Suprapubic skin (tissue), 4 donors: ENCODE measurements at places on chromosomes 16 and 17. TPM values are rescaled to one million over a fixed set of nuclear protein-coding genes. Genes with fewer than 3 reads are reported as not detected.

GRCh38 chr16:3458852-3459361, 15.4 kb downstream of the NAA60 start:
- no peak for DNase-seq

- DNase-seq, result no peak
Measured at GRCh38 chr17:31559584-31560501, 168.4 kb downstream of the RAB11FIP4 start.

DNA sequence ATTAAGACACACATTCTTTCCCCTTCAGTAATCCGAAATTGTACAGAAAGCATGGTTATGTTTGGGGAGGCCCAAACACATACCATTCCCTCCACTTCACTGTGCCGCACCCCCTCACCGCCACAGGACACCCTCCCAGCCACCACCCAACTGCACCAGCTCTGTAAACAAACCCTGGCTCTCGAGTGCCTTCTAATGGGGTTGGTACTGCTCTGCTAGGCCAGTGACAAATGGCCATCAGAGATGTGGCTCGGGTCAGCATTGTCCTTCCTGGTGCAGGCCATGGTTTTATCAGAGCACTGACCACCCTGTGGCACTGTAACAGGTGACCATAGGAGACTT, 24.0 kb upstream of the SREBF1 start:
- DNase-seq, result no peak

DNA sequence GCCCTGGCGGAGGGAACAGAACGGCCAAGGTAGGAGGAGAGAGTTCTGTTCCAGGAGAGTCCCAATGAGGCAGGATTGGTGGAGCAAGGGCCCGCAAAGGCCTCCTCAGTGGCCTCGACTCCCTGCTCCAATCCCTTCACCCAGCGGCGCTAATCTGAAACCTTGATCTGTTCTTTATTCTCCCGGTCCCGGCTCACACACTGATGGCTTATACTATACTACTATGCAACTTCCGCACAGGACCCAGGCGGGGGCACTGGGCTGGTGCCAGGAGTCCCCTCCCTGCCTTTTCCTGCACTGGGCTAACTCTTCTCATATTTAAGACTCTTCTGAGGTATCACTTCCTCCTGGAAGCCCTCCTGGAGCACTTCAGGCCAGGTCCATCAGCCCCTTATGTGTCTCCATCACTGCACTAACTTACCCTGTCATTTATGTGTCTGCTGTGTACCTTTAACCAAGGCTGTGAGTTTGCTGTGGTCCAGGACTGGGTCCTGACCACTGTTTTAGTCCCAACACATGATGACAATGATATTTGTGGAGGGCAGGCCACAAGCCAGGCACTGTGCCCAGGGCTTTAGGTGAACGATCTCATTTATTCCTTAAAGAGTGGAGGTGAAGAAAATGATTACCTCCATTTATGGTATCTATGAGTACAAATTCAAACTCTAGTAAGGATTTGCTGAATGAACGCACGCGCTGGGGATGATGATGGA, 6.8 kb downstream of the CCDC102A start:
- DNase-seq, result no peak

GRCh38 chr16:88289968-88290401, 92.8 kb upstream of the ZNF469 start:
- DNase-seq, result no peak

DNA sequence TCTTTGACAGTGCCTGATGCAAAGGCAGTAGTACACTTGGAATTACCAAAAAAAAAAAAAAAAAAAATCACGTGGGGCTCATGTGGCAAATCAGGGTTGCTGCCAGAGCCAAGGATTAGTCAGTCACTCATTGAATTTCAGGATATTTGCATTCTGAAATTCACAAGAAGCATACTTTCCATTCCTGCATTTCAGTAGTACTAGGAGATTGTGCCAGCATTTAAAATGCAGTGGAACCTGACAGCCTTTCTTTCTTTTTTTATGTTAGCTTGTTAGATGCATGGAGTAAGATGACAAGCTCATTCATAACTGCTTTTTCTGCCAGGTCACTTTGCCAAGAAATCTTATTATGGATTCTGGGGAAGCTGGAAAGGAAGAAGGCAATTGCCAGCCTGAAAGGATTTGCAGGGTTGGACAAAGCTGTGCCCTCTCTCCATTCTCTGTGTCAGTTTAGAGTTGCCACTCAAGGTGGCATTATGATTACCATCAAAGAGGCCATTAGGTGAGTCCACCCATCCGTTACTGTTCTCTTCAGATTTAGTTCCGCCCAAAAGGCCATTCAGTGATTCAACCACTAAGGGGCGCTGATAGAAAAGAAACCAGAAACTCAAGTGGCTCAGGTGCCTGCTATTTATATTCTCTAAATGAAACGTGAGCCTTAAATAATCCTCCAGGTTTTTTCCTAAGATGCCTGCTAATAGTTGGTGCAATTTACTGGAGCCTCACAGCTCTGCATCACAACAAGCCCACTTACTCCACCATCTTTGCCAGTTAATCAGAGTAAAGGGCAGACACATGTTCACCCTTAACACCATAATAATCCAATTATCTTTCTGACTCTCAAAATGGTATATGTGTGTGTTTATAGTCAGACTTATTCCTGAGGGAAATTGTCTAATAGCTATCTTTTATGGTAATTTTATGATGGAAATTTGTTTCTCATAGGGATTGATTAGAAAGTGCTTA, 59.0 kb downstream of the TANGO6 start:
- DNase-seq, result peak; percentile 8

- DNase-seq, result no peak
Measured at GRCh38 chr16:85553436-85554113, 59.5 kb upstream of the GSE1 start.

DNA sequence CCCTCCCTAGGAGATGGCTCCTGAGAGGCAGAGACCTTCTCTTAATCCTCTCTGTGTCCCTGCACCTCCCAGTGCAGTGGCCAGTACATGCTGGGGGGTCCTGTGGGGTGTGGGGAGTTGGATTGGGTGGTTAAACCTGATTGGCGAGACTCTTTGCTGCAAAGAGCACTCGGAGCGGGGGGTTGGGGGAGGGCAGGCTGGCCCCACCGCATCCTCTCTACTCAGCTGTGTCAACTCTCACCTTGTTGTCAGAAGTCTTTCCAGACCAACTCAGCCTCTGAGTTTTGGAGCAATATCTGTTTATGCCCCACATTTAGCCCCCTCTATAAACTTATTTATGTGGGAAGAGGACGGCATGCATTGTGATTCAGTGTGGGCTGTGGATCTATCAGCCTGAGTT, 40.0 kb downstream of the SMARCE1 start:
- DNase-seq, result no peak

- no peak for DNase-seq
Measured at GRCh38 chr16:5769513-5769912, 671.9 kb upstream of the EEF2KMT start.

DNA sequence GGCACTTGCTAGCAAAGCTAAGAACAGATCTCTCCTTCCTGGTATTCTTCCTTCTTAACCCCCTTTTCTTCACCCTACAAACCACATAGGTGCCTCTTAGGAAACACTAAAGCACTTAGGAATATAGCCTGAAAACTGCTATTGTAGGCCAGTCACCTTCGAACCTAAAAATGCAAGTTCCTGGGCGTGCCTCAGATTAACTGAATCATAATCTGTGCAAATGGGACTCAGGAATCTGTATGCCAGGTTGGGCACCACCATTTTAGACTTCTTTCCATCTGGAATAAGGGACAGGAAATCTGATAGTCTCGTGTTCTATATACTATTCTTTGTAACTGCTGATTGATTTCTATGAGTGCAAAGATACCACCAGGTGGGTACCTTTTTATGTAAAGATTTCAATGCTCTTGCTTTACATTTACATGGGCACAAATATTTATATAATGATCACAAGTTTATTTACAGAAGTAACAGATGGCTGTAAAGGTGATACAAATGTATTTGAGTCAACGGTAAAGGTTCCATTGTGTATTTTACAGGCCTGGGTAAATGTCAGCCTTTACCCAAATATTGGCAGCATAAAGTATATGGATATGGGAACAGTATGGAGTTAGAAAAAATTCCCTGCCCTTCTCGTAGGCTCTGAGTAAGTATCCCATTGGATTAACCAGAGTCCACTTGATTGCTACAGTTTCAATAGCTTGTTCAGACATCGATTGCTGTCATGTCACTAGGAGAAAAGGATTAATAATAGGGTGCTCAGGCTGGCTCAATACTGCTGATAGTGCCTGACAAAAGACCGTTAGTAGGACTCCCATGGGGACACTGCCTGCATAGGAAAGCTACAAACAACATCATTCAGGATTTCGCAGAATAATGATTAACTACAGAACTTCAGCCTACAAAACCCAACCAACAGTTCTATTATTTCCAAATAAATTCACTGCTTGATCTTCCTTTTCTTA, 124.7 kb downstream of the SNX11 start:
- DNase-seq, result no peak

GRCh38 chr16:85395207-85395912, 217.8 kb upstream of the GSE1 start:
- no peak for DNase-seq

GRCh38 chr16:76483307-76483909, 206.2 kb downstream of the CNTNAP4 start:
- DNase-seq, result no peak

DNA sequence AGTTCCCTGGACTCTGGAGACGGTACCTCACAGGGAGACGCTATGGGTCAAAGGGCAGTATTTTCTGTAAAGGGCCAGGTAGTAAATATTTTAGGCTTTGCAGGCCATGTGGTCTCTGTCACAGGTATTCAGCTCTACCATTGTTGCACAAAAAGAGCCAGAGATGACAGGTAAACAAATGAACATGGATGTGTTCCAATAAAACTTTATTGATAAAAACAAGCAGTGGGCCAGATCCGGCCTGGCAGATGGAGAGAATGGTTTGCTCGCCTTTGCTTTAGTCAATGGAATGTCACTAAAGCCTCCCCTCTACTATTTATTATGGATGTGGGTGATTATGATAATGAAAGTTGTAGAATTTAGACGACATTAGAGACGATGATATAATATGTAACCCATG, 8.9 kb upstream of the SLC5A11 start:
- no peak for DNase-seq

DNA sequence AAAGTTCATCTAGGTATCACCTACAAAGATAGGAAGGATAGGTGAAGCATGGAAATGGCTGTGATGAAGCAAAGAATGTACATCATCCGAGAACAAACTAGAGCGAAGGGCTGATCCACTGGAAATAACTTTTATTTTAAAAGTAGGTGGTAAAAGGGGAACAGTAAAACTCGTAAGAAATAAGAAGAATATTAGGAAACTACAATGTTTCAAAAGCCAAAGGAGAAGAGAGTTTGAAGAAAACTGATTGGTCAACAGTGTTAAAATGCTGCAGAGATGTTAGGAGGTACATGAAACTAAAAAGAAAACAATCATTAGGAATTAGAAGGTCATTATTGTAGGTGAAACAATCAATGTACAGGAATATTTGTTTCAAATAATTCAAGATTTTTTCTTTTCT, 108.1 kb downstream of the USP32 start:
- no peak for DNase-seq

DNA sequence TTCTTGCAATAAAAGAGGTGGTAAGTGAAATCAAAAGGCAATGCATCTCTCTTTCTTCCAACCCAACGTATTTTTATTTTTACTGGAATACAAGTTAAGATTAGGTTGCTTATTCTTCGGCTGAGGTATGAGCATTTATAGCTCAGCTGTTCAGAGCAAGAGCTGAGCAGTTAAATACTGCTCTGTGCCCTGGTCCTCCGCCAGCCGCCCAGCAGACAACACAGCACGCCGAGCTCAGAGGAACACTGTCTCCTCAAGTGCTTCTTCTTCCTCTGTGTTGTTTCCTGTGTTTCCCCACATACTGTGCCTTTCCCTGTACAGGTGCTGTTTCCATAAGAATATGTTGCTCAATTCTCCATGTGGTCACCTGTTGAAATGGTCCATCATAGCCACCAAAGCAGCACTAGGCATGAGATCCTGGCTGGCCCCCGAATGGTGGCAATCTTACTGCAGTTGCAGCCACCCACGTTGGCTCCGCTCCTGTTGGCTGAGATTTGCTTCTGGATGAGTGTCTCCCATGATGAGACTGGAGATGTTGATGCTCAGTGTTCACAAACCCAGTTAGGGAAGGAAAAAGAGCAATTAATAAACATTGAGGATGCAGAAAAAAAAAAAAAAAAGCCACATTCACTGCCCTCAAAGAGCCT, 515.3 kb downstream of the GRIN2A start:
- no peak for DNase-seq

- DNase-seq, result no peak
Measured at GRCh38 chr16:15539197-15539596, 103.8 kb downstream of the MARF1 start.

- no peak for DNase-seq
Measured at GRCh38 chr16:7526736-7527135, 194.1 kb downstream of the RBFOX1 start.

GRCh38 chr17:82249896-82250581, 21.2 kb downstream of the SLC16A3 start:
- no peak for DNase-seq

- DNase-seq, result no peak
Measured at GRCh38 chr17:79073016-79073705, 1.5 kb upstream of the ENGASE start.

- DNase-seq, result no peak
Measured at GRCh38 chr16:52861614-52862022, 191.1 kb downstream of the CHD9NB start.

DNA sequence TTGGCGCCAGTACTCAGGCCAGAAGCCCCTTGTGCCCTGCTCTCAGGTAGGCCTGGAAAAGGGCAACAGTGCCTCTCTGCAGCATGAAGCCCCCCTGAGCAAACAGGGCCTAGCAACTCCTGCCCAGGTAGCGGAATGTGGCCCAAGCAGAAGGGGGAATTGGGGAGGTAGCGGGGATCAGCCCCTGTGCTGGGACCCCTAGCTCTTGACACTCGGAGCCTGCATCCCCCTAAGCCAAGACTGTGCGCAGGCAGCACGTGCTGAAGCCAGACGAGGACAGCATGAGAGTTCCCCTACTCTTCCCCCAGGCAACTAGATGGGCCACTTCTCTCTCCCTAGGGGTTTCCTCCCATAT, 823 bp upstream of the CD2BP2 start:
- no peak for DNase-seq

- no peak for DNase-seq
Measured at GRCh38 chr16:88653596-88654362, 2.9 kb upstream of the CYBA start.

- no peak for DNase-seq
Measured at GRCh38 chr16:79213214-79213613, 387.3 kb downstream of the MAF start.

The SEPTIN1 gene
- 2.3 TPM for total RNA-seq

The KRT27 gene
- total RNA-seq, result 49.4 TPM

The EVPLL gene
- total RNA-seq, result 3.7 TPM

The NAGLU gene
- 28.4 TPM for total RNA-seq

The TBC1D28 gene
- total RNA-seq, result not detected

The ARHGDIA gene
- 202 TPM for total RNA-seq

The ATAD5 gene
- total RNA-seq, result 1.3 TPM

The SHISA9 gene
- total RNA-seq, result 1.6 TPM

The IL21R gene
- 0.25 TPM for total RNA-seq
